PC-3 (cell line): ENCODE measurements at places on chromosomes 7 and 10. TPM values are rescaled to one million over a fixed set of nuclear protein-coding genes. Genes with fewer than 3 reads are reported as not detected.
A peak's percentile ranks its signal among the peaks of the same experiment; 100 is the strongest.

DNA sequence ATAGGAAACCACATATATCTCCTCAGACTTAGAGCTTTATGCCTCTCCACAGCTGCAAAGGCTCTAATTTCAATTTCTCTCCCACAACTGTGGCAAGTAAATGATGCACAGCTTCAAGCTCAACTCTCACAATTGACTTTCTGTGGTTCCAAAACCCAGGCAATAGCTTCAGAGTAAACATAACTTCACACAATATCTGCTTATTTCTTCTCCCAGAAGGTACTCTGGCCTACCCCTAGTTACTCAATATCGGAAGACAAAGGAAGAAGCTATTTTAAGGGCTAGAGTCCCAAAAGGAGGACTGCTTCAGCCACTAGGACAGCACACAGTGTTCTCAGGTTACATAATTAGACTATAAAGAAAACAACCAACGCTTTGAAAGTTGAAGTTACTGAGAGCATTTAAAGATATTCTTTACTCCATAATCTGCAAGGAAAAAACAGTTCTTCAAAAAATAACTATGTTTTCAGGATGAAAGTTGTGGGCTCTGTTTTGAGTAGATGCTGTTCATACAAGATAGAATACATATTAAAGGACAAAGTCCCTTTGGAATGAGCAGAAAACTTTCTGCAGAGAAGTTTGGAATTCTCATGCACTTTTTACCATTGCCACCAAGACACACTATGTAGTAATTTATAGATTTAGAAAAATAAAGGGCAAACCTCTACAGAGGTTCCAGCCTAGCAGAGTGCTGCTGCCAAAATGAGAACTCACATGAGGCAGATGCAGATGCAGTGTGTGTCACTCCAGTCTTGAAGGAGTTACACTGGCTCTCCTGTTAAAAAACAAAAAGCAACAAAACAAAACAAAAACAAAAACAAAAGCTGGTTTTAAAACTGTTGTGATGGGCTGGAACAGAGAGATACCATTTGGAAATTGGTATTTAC lies 81.8 kb downstream of the NT5C2 start:
- no peak for DNase-seq

TFPI2 gene
- total RNA-seq = 53.1 and 62.6 TPM in 2 replicates

DNA sequence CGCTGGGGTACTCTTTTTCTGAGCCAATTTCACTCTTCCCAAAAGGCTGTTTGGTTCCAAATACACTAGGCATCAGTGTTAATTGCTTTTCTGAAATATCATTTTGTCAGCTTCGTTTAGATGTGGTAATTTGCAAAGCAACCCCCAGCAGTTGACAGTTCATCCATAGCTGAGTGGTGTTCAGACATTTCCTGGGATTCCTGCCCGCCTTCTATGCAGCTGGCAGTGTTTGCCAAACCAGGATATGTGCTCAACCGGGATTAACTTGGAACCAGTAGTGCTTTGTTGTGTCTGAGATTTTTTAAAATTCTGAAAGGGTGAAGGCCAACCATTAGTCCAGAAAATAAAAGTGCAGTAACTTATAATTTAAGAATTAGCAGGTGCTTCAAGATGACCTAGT lies 25.2 kb upstream of the MKLN1 start:
- DNase-seq = no peak

GRCh38 chr7:85178531-85179298 lies 8.1 kb downstream of the SEMA3D start:
- DNase-seq = no peak

GRCh38 chr7:117143066-117143465 lies 179.8 kb downstream of the WNT2 start:
- DNase-seq = no peak

DNA sequence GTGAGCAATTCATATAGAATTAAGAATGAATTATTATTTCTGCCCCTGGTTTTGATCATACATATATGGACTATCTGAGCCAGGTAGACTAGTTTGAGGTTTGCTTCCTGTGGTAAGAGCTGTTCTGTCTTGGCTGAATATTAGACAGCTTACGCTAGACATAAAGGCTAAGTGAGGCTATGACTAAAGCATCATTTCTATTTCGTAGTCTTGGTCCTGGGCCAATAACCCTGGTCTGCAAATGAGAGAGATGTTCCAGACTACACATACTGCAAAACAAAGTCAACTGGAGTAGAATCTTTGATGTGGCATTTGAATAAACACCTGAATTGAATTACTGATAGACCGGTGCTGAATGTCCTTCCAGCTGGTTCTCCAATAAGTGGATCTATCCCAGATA lies 40.8 kb upstream of the CACNB2 start:
- no peak for DNase-seq

GRCh38 chr7:52897713-52898112 lies 137.7 kb upstream of the POM121L12 start:
- no peak for DNase-seq

CPN1 gene
- total RNA-seq = not detected in 2 replicates

GRCh38 chr10:117441361-117441760 lies 66.1 kb upstream of the PDZD8 start:
- no peak for DNase-seq

DNA sequence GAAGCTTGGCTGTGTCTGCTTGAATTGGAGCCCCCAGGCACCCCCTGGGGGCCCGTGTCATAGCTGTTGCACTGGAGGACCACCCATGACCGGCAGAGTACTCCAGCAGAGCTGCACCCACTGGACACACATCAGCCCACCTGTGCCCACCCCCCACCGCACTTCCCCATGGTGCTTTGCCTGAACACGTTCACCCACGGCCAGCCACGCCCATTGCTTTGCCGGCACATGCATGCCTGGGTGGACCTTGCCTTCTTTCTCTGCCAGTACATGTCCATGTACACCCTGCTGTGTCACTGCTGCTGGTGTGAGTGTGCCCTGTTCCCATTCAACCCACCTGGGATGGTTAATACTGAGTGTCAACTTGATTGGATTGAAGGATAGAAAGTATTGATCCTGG lies 88.7 kb downstream of the SAMD9 start:
- DNase-seq = no peak

DNA sequence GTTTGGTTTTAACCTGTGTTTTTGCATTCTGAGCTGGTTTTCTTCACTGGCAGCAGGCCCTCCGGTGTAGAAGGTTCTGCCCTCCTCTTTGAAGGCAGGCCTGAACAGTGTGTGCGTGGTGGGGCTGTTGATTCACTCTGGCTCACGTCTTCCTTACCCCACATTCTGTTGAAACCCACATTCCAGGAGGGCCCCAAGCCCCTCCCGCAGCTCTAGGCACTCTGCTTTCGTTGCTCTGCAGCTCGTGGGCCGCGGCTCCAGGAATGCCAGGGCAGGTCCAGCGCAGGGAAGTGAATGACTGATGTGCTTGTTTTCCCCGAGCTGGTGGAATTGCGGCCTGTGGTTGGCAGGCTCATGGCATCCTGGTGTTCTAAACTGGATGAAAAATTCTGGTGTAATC lies 49.0 kb downstream of the HTRA1 start:
- DNase-seq = no peak

GRCh38 chr10:19168584-19168983 lies 120.0 kb downstream of the MALRD1 start:
- no peak for DNase-seq

GRCh38 chr10:118781541-118781940 lies 26.8 kb upstream of the CACUL1 start:
- no peak for DNase-seq

DNA sequence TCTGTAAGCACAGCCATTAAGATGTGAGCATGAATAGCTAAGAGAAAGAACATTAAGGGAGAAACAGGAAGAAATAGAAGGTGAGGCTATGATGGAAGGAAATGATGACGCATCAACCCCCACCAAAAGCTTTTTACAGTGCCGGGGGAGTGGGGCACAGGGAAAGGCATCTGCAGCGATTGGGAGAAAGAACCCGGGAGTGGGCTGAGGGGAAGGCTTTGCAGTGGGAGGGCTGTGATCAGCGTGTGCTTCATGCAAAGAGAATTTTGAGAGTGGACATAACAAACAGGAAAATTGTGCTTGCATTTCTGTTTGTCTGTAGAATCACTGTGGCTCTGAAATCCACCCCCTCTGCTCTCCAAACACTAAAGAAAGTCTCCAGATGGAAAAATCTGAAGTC lies 250.8 kb downstream of the KCNMA1 start:
- DNase-seq = peak; percentile 96

DNA sequence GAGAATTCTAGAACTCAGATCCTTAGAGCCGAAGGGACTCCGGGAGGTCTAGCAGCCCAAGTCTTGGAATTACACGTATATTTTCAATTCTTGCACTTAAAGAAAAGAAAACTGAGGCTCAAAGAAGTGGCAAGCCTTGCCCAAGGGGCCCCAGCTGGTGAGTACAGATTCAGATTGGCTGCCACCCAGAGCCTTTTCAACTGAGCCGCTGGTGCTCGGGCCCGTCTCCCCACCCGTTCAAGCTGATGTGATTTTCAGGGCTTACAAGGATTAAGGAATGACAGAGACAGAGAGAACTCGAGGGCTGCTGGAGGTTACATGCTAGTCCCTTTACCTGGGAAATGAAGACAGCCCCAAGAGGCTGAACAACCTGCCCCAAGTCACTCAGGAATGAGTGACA lies 117.8 kb downstream of the ABLIM1 start:
- DNase-seq = no peak

GRID1 gene
- not detected in 2 replicates for total RNA-seq

DNA sequence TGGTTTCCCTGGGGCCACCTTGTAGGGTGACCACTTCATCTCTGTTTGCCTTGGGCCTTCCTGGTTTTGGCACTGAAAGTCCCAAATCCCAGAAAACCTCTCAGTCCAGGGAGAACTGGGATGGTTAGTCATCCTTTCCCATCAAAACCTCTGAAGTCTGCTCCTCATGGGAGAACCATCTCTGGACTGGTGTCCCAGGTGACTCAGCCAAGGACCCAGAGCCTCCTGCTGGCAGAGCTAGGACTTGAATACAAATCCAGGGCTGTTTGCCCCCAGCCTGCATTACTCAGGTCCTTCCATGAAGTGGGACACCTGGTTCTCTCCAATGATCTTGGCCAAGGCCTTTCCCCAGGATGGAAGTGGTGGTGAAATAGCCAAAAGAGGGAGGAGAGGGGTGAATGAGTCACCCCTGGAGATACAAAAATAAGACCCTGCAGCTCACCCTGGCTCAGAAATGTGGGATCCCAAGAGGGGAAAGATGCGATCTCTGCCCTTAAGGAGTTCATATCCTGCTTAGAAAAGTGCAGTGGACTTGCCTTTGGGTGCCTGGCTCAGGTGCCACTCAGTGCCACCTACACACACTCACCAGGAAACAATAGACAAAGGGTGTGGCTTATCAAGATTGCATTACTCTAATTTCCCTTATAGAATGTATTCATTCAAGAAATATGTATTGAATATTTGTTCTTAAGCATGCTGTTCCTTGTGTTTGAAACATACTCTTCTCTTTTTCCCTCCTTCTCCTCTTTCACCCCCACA lies 22.0 kb downstream of the ADRA2A start:
- no peak for DNase-seq

DNA sequence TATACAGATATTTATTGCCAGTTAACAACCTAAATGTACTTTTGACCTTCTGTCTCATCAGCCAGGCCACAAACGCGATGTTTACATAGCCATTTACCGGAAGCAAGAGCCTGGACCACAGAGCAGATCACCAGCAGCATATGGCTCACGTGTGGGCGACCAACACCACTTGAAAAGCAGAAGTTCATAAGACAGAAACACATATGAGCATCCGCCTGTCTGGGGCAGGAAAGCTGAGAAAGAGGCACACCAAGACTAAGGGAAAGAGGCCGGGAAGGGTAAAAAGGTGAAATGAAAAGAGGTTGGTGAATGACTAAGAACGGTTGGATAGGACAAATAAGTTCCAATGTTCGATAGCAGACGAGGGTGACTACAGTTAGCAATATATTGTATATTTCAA lies 1.3 kb downstream of the ABCB1 start:
- no peak for DNase-seq

- no peak for DNase-seq
Observed at GRCh38 chr7:81883801-81884393, 114.0 kb upstream of the HGF start.

- DNase-seq = no peak
Observed at GRCh38 chr7:127817466-127817865, 165.5 kb downstream of the SND1 start.

DNA sequence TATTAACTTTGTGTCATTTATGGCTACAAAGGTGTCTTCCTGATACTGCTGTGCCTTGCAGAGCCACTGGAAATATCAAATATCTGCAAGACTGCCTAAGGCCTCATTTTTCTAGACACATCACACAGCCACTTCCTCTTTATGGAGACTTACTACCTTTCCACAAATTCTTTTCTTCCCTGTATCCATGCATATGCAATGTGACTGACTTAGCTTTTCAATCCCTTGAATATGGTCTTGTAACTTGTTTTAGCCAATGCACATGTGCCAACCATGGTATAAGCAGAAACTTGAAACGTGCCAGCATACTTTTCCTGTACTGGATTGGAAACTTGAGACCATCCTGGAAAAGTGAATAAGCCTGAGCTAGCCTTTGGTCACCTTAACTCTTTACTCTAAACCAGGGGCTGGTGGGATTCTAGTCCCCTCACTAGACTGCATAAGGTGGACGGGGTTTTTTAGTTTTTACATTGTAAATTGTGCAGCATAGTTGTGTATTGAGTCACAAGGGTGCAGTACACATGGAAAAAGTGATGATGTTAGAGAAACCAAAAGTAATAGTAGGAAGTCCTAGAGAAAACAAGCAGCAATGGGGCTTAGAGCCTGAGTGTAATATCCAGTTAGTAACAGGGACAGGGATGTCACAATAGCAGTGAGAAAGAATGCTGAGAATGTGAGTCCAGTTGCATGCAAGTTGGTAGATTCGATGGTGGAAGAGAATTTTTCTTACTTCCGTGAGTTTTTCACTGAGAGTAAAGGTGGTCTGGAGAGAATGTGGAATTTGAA lies 879.5 kb downstream of the SORCS1 start:
- DNase-seq = no peak

BTBD16 gene
- not detected in 2 replicates for total RNA-seq

PLAC9 gene
- total RNA-seq = 0.81 and 2.0 TPM in 2 replicates

- DNase-seq = no peak
Observed at GRCh38 chr7:107133396-107133795, 35.4 kb upstream of the HBP1 start.
